Activated T-helper 1 cell treated with Interleukin-2 at 50 U/mL for 16 hours (primary cell): ENCODE measurements at places on chromosomes 1 and 21.

GRCh38 chr21:43376478-43376882, 50.5 kb downstream of the SIK1 start:
- no peak for DNase-seq

DNA sequence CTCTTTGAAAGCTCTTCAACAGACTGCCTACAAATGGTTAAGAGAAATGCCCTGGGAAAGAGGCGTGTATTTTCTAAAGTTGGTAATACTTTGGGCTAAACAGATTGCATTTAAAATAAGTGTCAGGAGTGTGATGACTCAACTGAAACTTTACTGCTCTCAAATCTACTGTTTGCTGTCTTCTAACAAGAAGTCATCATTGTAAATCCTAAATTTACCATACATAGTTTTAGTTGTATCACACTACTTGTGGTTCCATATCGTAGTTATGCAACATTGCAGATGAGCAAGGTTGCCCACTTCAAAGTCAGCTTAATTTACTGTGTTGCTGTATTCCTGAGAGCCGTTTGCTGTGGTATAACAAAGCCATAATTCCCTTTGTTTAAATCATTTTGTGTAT, 59.6 kb downstream of the RGS21 start:
- no peak for DNase-seq

- DNase-seq = no peak
Observed at GRCh38 chr1:237249120-237249519, 207.1 kb downstream of the RYR2 start.

DNA sequence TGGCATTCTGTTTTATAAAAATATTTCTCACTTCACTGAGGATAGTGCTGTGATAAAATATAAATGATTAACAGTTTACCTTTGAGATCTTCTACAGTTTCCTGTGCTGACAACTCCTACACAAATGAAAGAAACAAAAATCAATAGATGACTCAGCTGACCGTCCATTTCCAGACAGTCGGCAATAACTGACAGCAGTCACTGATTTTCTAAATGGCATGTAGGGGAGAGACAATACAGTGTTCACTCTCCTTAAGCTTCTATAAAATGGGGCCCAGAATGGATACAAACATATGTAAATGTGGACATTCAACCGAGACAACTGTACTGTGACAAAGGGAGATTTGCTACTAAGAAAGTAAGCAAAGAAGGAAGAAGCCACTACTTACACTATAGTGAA, 34.3 kb downstream of the PCNX2 start:
- DNase-seq = no peak

- no peak for DNase-seq
Observed at GRCh38 chr1:94648225-94649007, 106.9 kb upstream of the F3 start.

DNA sequence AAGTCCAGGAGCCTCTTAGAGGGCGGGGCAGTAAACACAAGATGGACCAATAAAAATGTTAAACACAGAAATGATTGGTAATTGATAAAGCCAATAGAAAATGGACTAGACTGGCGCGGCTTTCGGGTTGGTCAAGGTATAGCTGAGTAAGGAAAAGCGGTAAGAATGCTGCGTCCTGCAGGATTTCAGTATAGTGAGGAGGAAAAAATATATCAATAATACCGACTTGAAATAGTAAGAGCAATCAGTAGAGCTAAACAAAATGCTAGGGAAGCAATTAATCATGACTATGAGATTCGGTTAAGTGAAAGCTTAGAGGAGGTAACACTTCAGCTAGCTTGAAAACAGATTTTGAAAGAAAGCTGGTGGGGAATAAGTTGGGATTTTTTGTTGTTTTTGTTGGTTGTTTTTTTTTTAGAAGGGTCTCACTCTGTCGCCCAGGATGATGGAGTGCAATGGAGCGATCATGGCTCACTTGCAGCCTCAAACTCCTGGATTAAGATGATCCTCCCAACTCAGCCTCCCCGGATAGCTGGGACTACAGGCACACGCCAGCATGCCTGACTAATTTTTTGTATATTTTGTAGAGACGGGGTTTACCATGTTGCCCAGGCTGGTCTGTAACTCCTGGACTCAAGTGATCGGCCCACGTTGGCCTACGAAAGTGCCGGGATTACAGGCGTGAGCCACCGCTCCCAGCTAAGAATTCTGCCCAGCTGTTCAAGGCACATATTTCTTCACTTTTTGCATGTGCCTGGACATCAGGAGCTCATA, 711 bp upstream of the TESK2 start:
- no peak for DNase-seq

DNA sequence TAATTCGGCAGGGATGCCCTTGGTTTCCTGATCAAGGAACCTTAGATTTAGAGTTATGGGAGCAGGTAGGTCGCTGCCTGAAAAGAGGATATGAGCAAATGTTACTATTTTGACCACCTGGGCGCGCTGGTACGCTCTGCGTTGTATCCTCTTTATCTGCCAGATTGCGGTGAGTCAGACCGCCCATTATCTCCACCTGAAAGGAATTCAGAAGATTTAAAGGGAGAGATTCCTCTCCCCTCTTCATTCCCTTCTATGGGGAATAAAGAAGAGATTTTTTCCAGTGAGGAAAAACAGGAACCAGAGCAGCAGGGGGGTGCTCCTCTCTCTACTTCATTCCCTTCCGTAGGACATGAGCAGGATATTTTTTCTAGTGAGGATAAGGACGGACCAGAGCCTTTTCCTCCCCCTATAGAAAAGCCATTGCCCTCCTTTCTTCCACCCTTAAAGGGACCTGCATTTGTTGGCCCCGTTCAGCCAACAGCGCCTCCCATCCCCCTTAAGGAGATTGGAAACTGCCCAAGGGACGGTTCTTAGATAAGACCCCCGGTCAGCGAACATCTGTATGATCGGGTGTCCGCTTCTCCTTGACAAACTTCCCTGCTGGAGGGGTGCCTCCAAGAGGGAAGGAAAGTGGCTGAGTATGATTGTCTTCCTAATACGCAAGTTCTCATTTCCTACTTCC, 34.1 kb downstream of the CLCA1 start:
- no peak for DNase-seq

DNA sequence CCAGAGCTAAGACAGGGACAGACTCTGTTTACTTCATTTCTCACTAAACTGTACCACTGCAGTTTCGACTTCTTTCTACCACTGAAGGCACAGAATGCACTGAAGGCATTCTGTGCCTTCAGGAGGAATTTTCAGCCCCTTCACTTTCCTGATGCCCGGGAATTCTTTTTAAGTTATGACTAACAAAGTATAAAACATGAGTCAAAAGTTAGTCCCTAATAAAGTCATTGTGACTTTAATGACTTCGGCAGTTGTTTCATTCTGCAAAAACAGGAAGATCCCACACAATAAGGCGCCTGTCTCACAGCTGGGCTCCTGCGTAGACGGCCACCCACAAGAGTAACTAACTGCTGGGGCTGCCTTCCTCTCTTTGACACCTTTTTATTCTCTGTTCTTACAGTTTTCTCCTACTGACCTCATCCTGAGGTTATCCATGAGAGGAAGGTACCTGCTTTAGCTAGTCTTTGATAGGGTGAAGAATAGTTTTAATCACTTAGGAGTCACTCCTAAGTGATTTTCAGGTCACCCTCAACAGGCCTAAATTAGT, 183.9 kb upstream of the SGIP1 start:
- no peak for DNase-seq

DNA sequence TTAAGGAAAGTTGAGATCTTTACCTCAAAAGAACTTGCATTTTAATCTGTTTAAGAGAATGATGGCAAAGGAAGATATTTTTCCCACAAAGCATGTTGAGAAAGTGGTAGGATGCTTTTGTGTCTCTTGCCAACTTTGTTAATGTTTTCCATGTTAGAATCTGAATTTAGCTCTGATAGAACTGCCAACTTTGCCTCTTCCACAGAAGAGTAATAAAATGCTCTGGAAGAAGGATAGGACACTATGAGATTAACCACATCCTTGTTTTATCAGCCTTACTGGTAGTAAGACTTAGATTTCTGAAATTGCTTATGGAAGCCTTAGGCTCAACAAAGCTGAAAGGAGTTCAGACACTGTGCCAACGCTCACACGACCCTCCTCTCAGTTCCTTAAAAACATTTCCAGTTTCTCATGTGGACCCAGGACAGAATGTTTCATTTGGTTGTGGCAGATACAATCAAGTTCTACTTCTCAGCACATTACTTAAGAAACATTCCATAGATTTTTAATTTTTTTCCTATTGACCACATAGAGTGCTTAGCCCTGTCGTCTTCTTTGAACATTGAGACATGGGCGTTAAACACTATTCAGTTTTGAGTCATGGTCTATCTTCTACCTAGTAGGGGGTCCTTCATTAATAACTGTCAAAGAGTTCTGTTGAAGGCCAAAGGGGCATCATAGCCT, 59.0 kb downstream of the MTR start:
- DNase-seq = no peak

DNA sequence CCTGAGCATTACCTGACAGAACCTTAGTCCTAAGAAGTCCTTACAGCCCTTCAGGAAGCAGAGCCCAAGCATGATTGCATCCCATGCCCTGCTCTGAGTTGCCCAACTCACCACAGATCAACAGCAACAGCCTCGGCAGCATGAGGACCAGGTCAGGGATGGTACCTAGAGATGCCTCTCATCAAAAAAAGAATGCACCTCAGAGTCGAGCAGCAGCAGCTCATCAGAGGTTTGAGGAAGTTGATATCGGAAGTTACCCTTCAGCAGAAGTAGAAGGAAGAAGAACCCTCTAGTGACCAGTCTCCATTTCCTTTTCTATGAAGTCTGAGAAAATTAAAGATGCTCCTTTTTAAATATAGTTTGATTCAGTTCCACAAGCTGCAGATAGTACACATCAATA, at the start of gene FCRL1:
Gene FCRL1, minus strand, starts transcription at position 225 of the 400 bp plus-strand sequence. Its CDS starts 83 bp downstream, at position 142.
- DNase-seq = no peak

GRCh38 chr1:21909286-21909759, 27.8 kb downstream of the HSPG2 start:
- no peak for DNase-seq

DNA sequence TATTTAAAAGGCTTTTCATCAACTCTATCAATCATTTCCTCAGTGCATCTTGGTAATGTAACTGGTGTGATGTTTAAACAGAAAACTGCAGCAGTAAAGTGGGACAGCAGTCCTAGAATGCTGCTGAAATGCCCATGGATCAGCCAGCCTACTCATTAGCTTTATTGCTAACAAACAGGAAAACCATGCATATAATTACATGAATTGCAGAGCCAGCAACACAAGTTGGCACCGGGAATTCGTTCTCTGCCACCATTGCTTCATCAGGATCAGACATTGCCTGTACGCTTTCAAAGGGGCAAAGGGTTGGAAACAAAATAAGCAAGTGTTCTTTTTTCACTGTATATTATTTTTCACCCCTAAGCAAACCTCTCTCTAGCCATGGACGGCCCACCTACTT, 276.2 kb upstream of the LRRC7 start:
- DNase-seq = no peak

DNA sequence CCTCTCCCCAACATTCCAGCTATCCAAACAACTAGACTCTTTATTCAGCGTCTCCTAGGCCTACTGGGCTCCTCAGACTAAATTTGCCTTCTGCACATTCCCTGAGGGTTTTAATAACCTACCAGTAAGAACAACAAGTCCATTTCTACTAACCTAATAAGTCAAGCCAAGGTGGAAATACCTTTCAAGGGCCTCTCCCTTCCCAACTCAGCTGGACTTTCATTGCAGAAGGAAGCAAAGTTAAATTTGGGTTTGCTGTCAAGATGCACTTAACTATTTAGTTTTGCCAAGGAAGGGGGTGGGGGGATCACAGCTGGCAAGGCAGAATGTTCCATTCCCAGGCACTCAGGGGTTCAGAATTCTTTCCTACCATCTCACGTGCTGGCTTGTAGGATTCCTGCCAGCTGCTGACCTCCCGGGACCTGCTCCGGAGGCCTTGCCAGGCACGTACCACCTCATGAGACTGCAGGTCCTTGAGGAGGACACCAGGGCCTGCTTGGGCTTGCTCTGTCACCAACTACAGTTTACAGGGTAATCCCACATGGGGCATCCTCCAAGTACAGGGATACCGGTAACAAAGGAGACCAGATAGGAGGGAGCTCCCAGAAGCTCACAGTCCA, 29.8 kb downstream of the SLC30A1 start:
- DNase-seq = no peak

DNA sequence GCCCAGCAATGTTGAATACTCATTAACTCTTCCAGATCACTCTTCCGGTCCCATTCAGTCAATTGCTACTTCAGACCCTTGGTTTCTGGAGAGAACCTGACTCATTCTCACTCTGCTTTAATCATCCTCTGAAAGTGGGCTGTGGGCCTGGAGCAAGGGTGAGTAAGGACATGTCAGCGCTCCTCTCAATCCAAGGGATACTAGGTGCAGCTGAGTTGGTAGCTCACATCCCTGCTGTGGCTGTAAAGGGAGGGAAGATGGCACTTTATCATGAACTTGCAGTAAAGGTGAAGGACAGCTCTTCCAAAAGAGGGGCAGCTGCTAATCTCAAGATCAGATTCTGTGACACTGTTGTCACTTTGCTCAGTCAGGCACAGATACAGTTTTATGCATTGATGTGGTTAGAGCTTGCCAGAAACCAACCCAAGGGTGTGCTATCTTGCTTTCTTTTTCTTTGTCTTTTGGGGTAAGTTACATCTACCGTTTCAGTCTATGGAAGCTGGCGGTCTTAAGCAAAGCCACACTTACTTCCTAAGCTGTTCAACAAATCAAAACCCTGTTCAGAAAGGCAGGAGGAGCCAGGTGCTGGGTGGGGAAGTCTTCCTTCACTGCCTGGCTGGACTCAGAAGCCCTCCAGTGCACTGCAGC, 26.5 kb upstream of the NTPCR start:
- no peak for DNase-seq

- no peak for DNase-seq
Observed at GRCh38 chr1:203507759-203508158, 13.8 kb downstream of the OPTC start.
